CD4-positive, alpha-beta T cell treated with Interleukin-12 subunit alpha and Interleukin-12 subunit beta, for 1 hour (primary cell): ENCODE measurements at places on chromosomes 5 and 9.

GRCh38 chr5:16889203-16889971 lies 46.7 kb downstream of the MYO10 start:
- DNase-seq: no peak

GRCh38 chr9:93558503-93558902 lies 17.9 kb upstream of the PHF2 start:
- no peak for DNase-seq

DNA sequence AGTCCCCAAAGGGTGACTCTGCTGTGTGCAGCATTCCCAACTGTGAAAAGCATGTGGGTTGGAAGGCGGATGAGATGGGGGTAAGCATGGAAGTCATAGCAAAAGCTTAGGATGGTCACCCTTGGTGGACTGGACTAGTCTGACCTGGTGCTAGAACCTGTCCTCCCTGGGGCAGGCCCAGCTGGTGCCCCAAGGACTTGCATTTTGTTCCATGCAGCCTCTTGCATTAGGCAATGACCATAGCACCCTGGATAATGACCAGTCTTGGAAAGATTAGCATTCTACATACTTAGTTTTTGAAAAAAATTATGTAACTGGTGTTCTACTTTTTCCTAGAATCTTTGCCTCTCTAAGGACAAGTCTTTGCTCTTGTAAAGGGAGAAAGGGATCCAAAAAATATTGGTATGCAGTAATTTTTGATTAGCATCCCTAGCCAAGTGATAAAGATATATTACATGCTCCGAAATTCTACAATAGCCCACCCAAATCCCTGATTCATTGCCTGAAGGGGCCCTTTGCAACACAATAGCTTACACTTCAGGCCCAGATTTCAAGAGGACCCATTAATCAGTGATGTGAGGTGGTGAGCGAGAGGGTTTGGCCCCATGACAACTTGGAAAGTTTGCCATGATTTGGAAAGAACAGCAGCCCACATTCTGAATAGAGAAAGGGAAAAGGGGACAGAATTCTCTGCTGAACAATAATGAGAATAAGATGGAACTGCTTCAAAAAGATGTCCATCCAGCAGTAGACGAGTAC lies 93.3 kb upstream of the CD180 start:
- no peak for DNase-seq

GRCh38 chr9:134049772-134050588 lies 17.8 kb downstream of the BRD3 start:
- no peak for DNase-seq

GRCh38 chr9:13427587-13427986 lies 148.1 kb upstream of the MPDZ start:
- DNase-seq: peak; percentile 22

DNA sequence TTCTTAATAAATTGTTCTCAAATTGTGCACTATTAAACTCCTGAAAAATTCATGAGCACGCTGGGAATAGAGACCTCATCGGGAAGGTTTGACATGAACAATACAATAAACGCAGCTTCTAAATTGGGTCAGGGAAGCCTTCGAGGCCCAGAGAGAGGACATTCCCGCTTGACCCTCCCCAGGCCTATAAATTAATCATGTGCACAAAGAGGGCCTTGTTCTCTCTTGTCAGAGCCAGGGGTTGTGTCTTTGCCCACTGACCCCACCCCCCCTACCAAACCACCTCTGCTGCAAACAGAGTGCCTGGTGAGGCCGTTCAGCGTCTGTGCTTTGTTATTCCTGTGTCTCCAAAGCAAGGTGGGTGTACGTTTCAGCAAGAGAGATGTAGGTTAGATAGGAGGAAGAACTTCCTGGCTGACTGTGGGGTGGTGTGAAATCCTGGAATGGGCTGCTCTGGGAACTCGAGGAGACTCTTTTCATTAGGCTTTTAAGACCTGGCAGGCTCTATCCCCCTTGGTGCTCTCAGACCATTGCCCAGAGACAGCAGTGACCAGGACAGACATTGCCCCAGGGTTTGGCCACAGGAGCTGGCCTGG lies 18.2 kb upstream of the DAB2IP start:
- no peak for DNase-seq

DNA sequence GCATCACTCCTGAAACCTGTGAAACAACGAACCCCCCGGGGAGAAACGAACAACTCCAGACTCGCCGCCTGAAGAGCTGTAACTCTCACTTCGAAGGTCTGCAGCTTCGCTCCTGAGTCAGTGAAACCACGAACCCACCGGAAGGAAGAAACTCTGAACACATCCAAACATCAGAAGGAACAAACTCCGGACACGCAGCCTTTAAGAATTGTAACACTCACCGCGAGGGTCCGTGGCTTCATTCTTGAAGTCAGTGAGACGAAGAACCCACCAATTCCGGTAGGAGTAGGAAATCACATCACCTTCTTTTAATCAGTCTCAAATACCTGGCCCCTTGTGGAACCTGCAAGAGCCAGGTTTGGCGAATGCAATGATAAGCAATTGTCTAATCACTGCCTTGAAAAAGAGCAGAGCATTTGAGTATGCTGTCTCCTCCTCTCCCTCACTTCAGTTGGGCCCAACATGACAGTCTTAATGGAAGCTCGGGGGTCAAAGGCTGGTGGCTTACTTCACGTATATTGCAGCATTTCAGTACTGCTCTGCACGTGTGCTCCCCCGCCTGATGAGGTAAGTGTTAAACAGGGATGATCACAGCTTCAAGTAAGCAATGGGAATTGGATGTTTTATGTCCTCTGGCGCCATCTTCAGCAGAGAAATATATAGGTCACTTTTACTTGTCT lies 473 bp downstream of the IRGM start:
- peak; percentile 83 for DNase-seq

DNA sequence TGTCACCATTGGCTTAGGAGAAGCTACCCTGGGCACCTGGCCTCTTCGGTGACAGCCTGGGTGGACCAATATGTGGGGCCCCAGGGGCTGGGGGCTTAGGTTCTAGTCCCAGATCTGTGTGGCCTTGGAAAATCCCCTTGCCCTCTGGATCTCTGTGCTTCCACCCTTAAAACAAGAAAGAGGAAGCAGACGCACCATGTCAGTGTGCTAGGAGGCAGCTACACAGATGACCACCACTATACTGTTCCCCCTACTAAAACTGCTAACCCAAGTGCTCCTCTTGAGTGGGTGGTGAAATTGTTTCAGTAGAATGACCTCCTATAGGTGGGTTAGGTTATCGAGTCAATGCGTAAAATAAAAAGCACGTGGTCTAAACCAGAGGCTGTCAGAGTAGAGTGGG lies 31.0 kb downstream of the AFAP1L1 start:
- no peak for DNase-seq

GRCh38 chr5:124744170-124744971 lies 2.1 kb downstream of the ZNF608 start:
- DNase-seq: no peak

- DNase-seq: no peak
These were observed 105.8 kb downstream of the TTLL11 start for GRCh38 chr9:121987314-121987713.

- DNase-seq: no peak
These were observed 41.1 kb downstream of the ACTBL2 start for GRCh38 chr5:57441557-57441956.

DNA sequence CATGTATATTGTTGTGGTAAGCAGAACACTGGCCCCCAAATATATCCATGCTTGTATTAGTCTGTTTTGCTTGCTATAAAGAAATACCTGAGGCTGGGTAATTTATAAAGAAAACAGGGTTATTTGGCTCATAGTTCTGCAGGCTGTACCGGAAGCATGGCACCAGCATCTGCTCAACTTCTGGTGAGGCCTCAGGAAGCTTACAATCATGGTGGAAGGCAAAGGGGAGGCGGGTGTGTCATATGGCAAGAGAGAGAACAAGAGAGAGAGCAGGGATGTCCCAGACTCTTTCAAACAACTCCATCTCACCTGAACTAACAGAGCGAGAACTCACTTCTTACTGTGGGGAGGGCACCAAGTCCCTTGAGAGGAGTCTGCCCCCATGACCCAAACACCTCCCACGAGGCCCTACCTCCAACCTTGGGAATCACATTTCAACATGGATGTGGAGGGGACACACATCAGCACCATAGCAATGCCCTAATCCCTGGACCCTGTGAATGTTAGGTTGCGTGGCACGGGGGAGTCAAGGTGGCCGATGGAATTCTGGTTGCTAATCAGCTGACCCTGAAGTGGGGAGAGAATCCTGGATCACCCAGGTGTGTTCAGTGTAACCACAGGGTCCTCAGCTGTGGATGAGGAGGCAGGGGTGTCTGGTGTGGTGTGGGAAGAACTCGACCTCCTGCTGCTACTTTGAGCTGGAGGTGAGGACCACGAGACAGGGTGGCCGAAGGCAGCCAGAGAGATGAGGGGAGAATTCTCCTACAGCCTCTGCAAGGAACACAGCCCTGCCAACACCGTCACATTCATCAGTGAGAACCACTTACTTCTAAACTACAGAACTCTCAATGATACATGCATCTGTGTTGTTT lies 172.8 kb downstream of the AUH start:
- DNase-seq: no peak

DNA sequence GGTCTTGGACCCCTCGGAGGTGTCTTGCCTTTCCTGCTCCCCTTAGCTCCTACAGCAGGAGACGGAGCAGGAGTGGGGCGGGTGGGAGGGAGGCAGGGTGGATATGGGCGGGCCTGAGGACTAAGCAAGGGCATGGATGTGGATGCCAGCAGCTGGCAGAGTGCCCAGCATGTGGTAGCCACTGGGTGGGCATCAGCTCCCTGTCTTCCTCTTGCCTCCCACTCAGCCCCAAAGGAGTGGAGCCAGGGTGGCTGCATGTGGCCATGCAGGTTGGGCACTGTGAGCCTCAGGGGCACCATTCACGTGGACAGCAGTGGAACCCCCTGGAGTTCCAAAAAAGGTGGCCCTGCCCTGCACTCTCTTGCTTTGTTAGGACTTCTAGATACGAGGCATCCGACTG lies 90.1 kb upstream of the TBCA start:
- DNase-seq: no peak

DNA sequence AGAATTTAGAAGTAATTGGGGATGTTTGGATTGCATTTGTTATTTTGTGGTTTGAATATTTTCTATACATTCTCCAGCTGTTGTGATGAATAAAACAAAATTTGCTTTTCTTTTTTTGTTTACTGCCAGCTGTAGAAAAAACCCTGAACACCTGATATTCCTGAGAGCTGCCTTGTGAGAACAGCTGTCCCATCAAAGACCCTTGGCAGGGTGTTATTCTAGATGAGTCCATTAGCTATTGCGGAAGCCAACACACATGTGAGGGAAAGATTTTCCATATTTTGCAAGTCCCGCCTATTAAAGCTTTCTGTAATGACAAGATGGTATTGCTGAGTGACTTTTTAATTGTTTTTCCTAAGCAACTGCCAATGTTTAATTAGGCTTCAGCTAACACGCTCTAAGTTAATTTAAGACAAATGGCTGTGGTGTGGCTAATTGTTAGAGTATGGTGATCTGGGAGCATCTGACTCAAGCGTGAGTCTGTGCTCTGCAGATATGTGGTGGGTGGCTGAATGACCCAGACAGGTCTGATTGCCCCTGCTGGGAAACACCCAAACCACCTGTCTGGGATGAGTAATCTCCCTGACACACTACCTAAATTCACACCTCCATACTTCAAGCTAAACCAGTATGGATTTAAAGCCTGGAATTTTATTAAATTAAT lies 86.5 kb upstream of the PRLR start:
- DNase-seq: no peak

DNA sequence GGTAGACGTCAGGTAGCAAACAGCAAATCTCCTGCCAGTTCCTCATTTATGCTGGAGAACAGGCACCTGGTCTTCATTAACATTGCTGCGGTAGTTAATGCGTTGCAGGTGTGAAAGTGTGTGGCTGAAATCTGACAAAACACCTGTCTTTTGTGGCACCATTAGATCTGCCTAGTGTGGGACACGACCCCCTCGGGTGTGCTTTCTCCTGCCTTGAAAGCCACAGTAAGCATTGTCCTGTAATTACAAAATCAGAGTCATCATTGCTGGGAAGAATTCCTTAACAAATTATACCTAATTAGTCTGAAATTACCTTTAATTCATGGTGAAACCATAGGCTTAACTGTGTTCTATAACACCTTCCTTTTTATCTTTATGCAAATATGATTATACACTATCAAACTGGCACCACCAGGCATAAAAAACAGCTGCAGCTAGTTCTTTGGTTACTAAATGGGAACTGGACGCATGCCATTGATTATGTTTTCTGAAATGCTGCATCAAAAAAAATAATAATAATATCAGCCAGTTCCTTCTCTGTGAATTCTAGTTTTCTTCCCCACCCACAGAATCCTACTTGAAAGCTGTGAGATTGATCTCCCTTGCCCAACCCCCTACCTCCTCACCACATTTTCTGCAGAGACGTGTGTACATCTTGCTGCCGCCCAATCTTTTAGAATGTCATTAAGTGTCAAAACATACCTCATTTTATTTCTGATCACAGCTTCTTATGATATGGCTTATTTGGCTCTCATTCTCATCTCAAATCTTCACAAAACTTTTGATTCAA lies 374.0 kb downstream of the NFIB start:
- no peak for DNase-seq

DNA sequence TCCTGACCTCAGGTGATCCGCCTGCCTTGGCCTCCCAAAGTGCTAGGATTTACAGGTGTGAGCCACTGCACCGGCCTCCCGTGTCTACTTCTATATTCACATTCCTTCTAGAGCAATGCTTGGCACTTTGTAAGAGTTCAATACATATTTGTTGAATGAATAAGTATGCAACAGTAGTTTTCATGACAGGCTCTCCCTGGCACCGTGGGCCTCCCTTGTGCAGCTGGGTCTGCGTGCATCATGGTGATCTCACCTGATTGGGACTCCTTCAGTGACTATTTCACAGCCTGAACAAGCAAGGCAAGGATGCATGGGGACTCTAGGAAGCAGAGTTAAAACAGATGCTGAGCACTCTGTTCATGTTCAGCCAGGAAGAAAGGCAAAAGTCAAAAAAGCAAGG lies 6.8 kb upstream of the ZBTB34 start:
- DNase-seq: no peak

GRCh38 chr9:82302968-82303655 lies 314.5 kb downstream of the SPATA31D1 start:
- DNase-seq: no peak

DNA sequence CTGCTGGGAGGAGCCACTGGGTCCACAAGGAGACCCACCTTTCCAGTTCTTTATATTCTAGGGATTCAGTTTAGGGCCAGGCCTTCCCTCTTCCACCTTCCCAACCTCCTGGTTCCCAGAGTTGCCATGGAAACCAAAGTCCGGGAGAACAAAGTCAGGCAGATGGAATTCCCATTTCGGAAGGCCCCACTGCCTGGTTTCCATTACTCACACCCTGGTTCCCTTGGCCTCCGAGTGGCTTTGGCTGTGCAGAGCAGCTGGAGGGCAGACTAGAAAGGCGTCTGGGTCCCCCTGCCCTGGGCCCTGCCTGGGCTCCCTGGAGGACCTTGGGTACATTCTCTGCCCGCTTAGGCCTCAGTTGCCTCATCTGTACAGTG lies 136.1 kb downstream of the RGS3 start:
- DNase-seq: no peak

DNA sequence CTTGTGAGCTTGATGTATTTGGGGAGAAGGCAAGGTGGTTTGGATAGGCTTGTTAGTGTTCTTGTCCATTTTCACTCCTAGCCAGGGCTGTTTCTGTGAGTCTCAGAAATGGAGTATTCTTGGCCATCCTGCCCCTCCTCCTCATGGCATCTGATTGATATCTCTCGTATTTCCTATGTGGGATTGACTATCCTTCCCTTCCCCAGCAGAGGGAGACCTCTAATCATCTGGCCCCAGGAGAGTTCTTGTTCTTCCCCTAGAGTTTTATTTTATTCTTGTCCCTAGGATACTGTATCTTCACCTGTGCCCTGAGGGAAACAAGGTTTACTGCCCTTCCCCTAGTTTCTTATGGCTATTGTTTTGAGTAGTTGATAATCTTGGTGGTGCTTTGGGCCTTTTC lies 114.4 kb downstream of the VPS13A start:
- DNase-seq: no peak

GRCh38 chr9:27523141-27523540 lies 949 bp upstream of the IFNK start:
- no peak for DNase-seq
